Tibial nerve (tissue), 4 donors: ENCODE measurements at places on chromosomes 7 and 10. TPM values are rescaled to one million over a fixed set of nuclear protein-coding genes. Genes with fewer than 3 reads are reported as not detected.
A peak's percentile ranks its signal among the peaks of the same experiment; 100 is the strongest.

- no peak for DNase-seq
Observed at GRCh38 chr7:159317294-159317693, 172.6 kb upstream of the VIPR2 start.

Gene SPOCK2
- total RNA-seq, result 7.5 TPM

GRCh38 chr7:16801111-16801542 lies 3.7 kb downstream of the AGR2 start:
- no peak for DNase-seq

Gene GPRIN2
- 2.1 TPM for total RNA-seq

- no peak for DNase-seq
Observed at GRCh38 chr10:14926722-14927416, 27.0 kb downstream of the DCLRE1C start.

- no peak for DNase-seq
Observed at GRCh38 chr7:123273185-123273584, 73.4 kb upstream of the SLC13A1 start.

DNA sequence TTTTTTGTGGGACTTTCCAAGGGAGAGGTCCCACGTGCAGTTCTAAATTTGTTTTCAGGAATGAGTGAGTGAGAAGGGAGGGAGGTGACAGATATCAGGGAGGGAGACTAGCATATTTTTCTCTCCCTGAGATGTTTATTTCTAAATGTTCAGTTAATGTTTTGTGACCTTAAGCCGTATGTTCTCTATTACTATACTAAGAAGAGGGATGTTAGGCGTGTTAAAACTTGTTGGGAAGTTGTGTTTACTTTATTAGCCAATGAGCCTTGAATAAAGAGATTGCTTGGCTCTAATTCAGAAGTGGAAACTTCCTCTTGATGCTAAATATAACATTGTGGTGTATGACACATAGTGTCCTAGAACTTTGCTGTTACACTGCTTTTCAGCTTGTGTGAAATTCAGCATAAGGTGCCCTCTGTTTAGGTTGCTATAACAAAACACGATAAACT lies 37.3 kb downstream of the DNAH11 start:
- DNase-seq, result no peak

GRCh38 chr10:49613882-49614241 lies at the start of gene CHAT:
TSS of gene CHAT (plus strand) at chr10:49614037. CDS start at chr10:49614190, 153 bp downstream.
- no peak for DNase-seq

Gene CALML5
- not detected for total RNA-seq

DNA sequence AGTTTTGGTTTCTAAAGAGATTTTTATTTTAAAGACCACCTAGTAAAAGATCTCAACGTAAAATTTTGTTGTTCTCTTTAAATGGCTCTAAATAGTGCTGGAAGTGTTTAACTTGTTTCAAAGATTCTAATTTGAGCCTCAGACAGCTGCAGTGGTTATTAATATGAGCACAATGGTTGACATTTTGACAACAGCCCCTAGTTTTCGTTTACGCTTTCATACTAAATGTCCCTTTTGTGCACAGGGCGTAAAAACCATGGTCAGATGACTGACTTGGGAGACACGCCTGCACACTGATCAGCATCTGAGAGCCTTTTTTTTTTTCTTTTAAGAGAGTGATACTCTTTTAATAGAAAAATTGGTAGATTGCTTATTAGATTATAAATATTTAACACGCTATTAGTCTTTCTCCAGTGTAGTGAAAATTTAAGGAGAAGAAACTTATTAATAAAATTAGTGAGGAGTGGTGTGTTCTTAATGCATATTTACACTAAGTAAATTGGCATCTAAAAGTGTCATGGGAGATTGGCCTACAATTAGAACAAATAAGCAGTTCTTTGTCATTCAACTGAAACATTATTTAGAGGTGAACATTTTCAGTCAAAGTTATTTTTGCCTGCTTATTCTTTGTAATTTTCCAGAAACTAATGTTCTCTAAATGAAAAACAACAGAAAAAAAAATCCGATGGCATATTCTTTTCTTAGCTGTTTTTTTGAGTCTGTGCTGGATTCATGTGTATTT lies 182.8 kb upstream of the PHYHIPL start:
- DNase-seq, result no peak

Gene INSYN2A
- total RNA-seq, result 0.98 TPM

Gene ZNF425
- total RNA-seq, result 5.1 TPM

- DNase-seq, result no peak
Observed at GRCh38 chr10:91743465-91743864, 54.8 kb upstream of the TNKS2 start.

GRCh38 chr7:152986376-152986775 lies 226.8 kb downstream of the ACTR3B start:
- no peak for DNase-seq

Gene SPAM1
- total RNA-seq, result not detected

- peak; percentile 36 for DNase-seq
Observed at GRCh38 chr7:79308192-79308591, 145.3 kb downstream of the MAGI2 start.

GRCh38 chr10:82278401-82279182 lies 403.6 kb downstream of the NRG3 start:
- no peak for DNase-seq

DNA sequence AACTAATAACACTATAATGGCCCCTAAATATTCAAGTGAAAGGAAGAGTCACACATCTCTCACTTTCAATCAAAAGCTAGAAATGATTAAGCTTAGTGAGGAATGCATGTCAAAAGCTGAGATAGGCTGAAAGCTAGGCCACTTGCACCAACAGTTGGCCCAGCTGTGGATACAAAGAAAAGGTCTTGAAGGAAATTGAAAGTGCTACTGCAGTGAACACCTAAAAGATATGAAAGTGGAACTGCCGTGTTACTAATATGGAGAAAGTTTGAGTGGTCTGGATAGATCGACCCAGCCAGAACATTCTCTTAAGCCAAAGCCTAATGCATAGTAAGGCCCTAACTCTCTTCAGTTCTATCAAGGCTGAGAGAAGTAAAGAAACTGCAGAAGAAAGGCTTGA lies 12.1 kb upstream of the SNX13 start:
- DNase-seq, result no peak

GRCh38 chr10:30877111-30877510 lies 154.6 kb downstream of the ZNF438 start:
- DNase-seq, result no peak

- DNase-seq, result peak; percentile 8
Observed at GRCh38 chr10:43252783-43253341, 14.0 kb downstream of the RASGEF1A start.

DNA sequence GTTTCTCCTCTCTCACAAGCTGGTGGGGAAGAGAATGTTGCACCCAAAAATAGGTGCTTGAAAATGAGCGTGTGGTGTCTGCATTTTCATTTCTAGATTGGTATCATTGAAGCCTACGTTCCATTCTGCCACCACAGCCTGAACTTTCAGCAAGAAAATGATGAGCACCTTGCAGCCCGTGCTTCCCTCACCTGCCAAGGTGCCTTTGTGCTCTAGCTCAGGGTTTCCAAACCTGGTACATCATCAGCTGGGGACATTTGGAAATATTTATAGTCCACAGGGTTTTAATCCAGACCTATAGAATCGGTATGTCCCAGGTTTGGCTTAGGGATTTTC lies 701.2 kb downstream of the AUTS2 start:
- DNase-seq, result no peak

DNA sequence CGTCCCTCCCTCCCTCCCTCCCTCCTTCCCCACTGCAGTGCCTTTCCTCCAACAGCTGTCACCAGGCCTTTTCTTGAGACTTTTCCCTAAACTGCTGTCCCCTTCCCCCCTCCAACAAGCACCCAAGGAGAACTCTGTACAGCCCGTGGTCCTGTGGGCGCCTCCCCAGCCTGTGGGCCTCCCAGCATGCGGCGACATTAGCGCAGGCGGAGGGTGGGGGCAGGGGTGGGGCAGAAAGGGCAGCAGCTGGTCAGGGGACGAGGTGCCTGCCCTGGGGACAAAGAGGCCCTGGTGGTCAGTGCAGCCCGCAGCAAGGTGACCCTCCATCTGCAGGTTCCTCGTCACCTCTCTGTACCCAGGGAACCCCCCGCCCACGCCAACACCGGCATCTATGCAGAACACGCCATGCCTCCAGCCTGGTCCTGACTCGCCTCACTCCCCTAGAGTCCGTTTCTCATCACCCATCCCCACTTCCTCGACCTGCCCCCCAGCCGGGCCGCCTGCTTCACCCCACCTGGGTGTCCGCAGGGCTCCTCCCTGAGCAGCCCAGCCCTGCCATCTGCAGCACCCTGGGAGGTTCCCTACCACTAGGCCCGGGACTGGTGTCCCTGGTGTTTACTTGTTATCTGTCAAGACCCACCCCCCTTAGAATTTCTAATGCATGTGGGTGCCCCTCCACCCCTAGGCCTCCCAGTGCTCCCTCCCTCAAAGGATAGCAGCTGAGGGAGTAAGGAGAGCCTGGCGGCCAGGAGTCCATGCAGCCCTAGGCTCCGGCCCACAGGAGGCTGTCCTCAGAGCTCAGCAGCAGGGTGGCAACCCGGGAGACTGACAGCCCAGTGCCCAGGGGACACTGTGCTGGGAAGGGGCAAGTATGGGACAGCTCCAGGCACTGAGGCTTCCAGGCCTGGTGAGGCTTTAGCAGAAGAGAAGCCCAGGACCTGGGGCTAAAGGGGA lies 147.8 kb downstream of the ARHGAP22 start:
- no peak for DNase-seq

- DNase-seq, result no peak
Observed at GRCh38 chr7:4175346-4175973, 506.6 kb upstream of the FOXK1 start.

DNA sequence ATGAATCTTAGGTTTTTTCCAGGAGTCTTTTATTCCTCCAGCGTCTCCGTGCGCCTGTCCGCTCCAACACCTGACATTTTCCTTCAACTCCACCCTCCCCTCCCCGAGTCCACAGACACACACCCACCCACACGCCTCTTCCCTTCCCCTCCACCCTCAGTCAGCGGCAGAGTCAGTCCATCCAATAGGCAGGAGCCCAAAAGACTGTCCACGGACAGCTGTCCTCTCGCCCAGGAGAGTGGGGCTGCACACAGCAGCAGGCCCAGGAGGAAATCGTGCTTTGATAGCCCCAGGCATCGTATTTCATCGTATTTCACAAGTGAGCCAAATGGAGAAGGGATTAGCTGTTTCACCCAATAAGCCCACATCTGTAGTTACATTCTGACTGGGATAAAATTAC lies 285.1 kb downstream of the ZEB1 start:
- DNase-seq, result no peak

GRCh38 chr7:144780071-144780608 lies 55.7 kb downstream of the TPK1 start:
- DNase-seq, result no peak

DNA sequence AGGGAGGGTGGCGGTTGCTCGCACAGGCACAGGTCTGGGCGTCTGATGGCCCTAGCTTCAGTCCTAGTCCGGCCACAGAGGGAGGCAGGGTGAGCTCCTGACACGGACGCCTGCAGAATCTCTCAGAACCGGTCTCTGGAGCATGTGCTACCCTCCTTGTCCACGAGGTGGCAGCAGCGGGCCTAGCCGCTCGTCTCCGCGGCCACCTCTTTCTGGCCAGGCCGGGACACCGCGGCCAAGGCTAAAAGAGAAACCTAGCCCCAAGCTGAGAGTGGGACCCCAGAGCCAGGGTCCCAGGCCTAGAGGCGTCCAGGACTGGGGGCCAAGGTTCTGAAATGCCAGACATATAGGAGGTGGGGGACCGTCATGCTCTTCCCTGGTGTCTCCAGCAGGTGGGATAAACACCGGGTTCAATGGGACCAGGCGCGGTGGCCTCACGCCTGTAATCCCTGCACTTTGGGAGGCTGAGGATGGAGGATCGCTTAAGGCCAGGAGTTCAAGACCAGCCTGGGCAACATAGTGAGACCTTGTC lies 3.2 kb upstream of the LAT2 start:
- peak; percentile 90 for DNase-seq

GRCh38 chr7:112556633-112557032 lies 75.8 kb downstream of the LSMEM1 start:
- DNase-seq, result no peak
